NCI-H187 (cell line): ENCODE measurements at places on chromosomes 5 and 9.

- DNase-seq: no peak
These were observed 12.0 kb downstream of the HIGD2A start for GRCh38 chr5:176400382-176401156.

- no peak for DNase-seq
These were observed 579.2 kb upstream of the FAM174A start for GRCh38 chr5:99955962-99956361.

DNA sequence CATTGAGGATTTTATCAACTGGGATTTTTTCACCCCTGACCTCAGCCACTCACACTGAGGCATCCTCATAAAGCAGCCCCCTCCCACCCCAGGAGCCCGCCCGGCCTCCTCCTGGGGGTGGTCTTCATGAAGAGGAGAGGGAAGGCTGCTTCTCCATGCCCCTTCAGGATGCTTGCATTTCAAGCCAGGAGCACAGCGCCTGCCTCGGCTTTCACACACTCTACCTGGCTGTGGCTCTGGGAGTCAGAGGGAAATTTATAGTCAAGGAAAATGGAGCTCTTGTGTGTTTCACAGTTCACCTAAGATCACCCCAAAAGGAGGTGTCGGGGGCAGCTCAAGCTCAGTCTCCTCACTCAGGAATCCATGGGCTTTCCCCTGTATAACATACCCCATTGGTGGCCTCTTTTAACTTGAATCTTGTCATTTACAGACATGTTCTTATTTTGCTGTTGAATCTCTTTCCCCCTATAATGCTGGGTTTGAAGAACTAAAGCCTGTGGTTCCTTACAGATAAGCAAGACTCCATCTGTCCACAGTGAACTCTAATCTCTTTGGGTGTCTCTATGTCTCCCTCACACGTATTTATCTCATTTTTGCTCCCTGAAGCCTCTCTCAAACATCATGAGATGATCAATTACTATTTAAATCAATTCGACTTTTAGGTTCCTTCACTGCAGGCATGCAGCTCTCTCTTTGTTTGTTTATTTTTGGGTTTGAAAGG lies 22.6 kb upstream of the IQGAP2 start:
- no peak for DNase-seq

- no peak for DNase-seq
These were observed 33.6 kb upstream of the NFIB start for GRCh38 chr9:14347406-14348122.

DNA sequence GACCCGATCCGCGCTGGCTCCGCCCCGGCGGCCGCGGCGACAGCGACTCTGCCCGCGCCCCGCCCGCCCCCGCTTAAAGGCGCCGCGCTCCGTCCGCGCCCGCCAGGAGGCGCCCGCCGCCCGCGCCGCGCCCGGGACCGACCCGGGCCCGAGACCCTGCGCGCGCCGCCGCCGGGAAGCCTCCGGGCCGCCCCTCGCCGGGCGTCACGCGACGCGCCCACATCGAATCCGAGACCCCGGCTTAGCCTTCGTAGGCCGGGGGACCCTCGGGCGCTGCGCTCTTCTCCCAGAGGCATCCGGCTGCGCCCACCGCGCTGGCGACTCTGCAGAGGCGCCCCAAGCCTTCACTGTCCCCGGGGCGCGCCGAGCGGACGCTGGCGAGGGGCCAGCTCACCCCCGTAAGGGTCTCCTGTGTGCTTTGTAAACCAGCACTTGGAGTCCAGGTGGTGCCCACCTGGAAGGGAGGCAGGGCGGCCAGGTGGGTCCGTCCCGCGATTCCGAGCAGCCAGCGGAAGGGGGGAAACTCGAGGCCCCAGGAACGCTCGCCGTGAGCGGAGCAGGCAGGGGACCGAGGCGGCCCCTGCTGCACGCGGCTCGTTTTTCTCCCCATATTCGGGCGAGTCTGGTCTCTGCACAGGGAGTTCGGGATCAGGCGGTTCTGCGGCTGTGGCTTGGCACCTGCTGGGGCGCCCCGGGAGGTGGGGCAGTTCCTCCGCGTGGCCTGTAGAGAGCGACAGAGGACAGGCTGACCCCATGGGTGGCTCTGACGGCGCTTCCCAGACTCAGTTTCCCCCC lies 423 bp upstream of the ABCA2 start:
- DNase-seq: no peak

- DNase-seq: no peak
These were observed 805.5 kb downstream of the EFNA5 start for GRCh38 chr5:106865279-106865678.

GRCh38 chr5:17367256-17367840 lies 130.7 kb upstream of the TAF11L2 start:
- no peak for DNase-seq

- DNase-seq: no peak
These were observed 52.4 kb downstream of the NIPBL start for GRCh38 chr5:36928947-36929346.

DNA sequence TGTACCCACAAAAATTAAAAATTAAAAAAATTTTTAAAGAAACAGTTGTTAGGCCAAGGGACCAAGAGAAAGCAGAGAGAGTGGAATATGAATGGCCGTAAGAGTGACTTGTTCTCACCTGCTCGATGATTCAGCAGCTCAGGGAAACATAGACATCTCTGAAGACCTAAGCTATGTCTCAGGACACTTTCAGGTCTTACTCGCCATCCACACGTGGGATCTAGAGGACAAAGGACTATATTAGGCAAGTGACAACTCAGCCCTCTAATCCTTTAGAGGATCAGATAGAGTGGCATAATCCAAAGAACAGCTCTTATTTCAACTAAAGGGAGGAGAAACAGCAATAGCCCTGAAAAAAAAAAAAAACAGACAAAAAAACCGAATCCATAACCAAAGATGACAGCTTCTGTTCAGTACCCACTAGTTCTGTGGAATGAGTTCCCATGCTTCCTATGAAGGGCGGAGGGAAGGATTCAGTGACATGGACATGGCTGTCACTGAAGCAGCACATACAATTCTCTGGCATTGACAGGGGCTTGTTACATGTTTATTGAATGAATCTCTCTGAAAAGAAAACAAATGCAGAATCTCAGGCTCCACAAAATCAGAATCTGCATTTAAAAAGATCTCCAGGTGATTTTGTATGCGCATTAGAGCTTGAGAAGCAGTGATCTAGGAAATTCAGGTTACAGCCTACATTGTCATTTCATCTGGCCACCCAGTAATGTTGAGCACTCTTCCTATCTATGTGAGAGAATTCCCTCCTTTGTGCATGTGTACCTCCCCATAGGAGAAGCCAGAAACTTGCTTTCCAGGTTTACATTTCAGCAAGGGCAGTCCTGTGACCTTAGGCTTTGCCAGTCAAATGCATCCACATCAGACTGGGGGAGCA lies 96.0 kb downstream of the KIAA1958 start:
- DNase-seq: no peak

DNA sequence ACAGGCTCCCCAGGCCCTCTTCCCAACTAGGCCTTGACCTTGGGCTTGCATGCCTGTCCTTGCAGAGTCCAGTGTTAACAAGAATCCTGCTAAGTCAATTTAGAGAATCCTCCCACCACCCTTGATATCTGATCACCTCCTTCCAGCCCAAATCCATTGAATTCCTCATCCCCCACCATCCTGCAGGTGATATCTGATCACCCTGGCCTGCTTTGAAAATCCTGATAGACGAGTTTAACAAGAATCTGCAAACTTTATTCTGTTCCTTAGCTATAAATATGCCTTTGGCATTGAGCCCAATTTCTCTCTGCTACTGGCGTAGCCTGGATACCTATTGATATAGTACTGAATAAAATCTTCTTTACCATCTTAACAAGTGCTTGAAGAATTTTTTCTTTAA lies 125.5 kb downstream of the DIRAS2 start:
- no peak for DNase-seq

GRCh38 chr5:89090037-89090436 lies 207.1 kb upstream of the MEF2C start:
- no peak for DNase-seq

DNA sequence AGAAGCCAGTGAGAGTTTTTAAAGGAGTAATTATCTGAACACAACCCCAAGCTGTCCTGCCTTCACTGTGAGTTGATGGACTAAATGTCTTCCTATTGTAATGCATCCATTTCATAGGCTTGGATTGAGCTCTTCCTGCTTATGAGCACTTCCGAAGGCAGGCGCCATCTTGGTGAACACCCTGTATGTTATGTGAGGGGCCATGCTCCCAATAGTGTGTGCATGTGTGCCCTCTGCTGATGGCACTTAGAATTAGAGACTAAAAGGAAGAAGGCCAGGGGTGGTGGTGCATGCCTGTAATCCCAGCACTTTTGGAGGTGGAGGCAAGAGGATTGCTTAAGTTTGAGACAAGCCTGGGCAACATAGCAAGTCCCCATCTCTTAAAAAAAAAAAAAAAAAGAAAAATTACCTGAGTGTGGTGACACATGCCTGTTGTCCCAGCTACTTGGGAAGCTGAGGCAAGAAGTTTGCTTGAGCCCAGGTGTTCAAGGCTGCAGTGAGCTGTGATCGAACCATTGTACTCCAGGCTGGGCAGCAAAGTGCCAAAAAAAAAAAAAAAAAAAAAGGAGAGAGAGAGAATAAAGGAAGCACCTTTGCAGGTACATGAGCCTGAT lies 65.0 kb downstream of the C9orf152 start:
- DNase-seq: no peak

DNA sequence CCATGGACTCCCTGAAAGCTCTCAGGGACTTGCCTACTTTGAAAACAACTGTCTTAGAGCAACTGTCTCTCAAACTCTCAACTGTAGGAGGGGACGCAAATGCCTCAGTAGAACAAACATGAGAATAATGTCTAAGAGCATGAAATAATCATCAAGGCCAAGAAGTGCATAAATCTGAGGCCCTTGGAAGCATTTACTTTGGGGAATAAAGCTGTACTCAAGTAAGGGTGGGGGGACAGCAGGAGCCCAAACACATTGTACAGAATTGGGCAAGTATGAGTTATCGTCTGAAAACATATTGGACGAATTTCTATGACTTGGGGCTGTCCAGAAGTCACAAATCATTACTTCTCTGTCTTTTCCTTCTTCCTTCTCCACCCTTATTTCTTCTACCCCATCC lies 96.3 kb upstream of the HMHB1 start:
- no peak for DNase-seq

DNA sequence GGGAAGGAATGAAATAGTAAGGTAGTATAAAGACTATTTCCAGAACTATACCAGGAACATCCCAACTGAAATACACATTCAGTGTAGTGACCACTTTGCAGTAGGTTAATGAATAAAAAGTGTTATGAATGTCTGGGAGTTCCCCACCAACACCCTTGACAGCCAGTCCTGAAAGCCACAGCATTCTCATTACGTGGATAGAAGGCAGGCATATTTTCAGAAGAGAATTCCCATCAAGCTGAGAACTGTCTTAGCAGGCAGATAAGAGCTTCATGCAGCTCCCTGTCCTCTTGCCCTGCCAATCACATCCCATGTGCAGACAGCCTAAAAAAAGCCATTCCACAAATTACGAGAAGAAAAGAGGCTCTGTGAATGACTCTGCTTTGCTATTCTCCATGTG lies 695.0 kb downstream of the DTWD2 start:
- no peak for DNase-seq

DNA sequence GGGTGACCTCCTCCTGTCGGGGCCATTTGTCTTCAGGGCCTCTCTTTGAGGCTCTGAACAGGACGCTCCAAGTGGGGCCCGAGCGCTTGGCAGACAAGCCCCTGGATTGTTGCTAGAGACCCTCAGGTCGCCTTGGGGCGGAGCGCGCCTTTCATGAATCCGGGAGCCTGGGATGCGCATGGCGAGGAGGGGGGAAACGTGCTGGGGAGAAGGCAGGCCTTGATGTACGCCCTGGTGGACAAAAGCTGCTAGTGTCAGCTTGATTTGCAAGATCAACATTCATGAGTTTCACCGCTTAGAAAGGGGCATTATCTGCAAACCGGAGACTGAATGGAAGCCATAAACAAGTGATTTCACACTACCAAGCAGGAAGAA lies 226.3 kb downstream of the SMARCA2 start:
- DNase-seq: no peak

- no peak for DNase-seq
These were observed 31.0 kb upstream of the GNA14 start for GRCh38 chr9:77679088-77679487.

DNA sequence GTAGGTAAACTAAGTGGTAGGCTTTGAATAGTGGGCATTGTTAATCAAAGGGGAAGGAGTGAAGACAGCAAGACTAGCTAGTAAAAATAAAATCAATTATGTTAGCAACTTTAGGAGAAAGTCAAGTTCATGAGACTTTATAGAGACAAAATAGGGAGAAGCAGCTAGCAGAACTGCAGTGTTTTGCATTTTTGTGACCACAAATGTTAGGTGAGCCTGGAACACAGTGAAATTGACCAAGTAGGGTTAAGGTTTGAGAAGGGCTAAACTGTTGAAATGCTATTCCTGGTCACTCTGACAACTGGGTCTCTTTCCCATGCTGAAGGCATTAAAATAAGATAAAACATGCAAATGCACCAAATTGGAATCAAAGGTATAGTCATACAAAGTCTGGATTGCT lies 13.0 kb downstream of the SEC61B start:
- DNase-seq: no peak

DNA sequence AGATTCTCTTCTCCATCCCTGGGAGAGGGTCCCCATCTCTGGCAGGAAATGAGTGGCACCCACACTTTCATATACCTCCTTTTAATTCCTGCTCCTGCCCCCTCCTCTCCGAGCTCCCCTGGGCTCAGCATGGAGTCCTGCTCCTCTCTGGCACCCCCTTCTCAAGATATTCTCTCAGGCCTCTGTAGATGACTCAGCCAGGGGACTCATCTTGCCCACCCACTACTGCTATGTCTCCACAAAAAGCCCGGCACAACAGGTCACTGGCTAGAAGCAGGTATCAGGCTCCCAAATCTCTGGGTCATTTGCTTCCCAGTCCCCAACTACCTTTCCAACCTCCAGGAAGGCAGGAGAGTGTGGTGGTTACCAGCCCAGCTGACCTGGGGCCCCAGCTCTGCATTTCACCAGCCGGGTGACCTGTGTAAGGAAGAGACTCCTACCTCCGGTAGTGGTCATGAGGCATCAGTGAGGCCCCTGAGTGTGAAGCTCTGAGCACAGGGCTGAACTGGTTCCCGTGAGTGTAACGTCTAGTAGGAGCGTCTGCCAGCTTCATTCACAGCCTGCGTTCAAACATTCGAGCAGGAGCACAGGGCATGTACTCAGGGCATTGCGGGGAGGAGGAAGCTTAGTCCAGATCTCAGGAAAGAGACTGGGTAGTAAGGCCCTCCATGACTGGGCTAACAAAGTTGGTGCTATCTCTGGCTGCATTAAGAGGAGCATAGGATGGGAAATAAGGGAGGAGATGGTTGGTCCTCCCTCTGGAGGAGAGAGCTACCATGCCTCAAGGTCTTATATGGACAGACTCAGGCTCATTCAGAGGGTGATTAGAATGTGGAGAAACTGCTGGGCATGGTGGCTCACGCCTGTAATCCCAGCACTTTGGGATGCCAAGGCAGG lies 63.7 kb downstream of the LMX1B start:
- DNase-seq: no peak
